Tibial artery (tissue), 4 donors: ENCODE measurements at places on chromosomes 13 and 19.

DNA sequence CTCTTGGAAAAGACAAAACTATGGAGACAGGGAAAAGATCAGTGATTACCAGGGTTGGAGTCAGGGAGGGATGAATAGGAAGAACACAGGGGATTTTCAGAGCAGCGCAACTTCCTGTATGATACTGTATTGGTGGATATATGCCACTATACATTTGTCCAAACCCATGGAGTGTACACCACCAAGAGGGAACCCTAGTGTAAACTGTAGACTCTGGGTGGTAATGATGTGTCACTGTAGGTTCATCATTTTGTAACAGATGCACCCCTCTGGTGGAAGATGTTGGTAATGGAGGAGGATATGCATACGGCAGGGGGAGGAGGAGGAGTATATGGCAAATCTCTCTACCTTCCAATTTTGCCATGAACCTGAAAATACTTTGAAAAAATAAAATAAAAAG is 68.1 kb downstream of the UFM1 start:
- no peak for DNase-seq

DNA sequence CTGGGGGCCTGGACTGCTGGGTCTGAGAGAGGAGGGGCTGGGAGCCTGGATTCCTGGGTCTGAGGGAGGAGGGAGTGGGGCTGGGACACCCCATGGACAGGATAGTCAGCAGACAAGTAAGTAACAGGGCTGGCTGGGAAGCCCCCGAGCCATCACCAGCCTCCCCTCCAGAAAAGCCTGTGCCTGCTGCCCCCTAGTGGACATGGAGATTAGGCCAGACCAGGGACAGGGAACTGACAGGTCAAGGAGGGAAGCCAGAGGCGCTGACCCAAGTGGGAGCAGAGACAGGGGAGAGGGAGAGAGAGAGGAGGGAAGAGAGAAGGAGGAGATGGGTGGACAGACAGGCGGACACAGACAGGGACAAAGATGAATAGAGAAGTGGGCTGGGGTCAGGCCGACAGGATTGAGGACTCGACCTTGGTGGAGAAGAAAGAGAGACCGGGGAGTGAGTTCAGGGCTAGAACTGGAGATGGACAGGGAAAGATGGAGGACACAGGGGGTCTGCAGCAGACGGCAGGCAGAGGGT is 6.7 kb upstream of the ERFL start:
- no peak for DNase-seq

- DNase-seq, result no peak
These were observed 895.8 kb downstream of the SLITRK6 start for GRCh38 chr13:84903391-84903790.

DNA sequence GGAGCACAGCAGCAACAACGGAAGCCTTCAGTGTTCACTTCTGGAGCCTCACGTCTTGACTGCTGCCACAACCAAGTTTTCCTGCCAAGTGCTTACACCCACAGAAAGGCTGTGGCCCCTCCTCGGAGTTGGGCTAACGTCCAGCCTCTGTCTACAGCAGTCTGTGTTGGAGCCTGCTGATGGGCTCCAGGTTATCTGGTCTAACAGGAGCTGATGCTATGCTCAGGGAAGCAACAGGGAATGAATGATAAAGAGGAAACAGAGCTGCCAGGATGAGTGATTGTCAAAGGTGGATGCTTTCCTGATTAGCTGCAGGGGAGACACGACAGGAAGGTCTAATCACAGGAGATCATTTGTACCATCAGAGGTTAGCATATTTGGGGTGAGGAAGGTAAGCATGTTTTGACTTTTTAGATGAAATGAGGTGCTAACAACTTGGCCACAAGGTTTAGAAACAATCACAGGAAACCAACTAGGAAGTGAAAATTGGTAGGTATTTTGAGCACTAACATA is 53.8 kb upstream of the RCBTB2 start:
- DNase-seq, result peak; percentile 31

- no peak for DNase-seq
These were observed 48.9 kb upstream of the LRCH1 start for GRCh38 chr13:46504036-46504435.

DNA sequence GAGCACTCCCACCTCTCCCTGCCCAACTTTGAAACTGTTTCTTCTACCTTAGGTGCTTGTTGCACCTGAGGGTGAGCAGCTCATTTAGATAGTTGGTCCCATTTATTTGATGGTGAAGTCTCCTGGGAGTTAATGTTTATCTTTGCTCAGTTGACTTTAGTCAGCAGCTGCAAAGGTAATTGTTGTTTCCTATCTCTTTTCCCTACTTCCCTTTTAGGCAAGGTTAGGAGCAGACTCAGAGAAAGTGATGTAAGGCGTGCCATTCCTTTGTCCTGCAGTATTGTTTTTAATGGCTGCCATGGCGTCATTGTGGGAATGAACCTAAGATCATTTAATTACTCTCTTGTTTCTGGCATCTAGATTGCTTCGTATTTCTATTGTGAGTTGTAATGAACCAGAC is 11.6 kb downstream of the AKAP11 start:
- no peak for DNase-seq
